ENCODE measurements at places on chromosomes 6 and 20.

DNA sequence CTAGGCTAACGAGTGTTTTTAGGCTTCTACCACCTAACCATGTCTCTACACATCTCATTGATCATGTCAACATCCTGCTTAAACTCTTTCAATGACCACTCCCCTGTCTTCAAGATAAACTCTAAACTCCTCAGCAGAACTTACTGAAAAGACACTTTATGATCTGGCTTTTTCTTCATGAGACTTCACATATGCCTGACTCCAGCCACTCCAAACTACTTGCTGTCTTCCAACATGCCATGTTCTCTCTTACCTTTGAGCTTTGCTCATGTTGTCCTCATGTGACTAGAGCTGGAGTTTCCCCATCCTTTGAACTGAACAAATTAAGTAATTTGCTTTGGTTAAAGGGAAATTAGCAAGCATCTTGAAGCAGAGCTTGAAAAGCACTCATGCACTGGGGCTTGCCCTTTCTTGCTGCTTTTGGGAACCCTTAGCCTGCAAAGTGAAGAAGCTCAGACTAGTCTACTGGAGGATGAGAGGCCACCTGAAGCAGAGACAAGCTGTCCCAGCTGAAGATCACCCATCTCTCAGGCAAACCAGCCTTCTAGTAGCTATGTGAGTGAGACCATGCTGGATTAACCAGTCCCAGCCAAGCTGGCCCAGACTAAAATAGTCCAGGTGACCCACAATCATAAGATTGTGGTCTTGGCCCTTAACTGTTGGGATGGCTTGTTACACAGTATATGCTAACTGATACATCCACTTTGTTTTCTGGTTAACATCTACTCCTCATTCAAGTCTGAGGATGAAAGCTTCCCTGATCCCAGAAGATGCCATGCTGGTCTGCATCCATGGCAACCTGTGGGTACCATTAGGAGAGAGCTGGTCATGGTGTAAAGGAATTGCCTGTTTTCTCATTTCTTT lies 235.8 kb downstream of the GMPR start:
- no peak for DNase-seq

- DNase-seq, result peak; percentile 61
These were observed 55.9 kb downstream of the ANKEF1 start for GRCh38 chr20:10090588-10091166.

DNA sequence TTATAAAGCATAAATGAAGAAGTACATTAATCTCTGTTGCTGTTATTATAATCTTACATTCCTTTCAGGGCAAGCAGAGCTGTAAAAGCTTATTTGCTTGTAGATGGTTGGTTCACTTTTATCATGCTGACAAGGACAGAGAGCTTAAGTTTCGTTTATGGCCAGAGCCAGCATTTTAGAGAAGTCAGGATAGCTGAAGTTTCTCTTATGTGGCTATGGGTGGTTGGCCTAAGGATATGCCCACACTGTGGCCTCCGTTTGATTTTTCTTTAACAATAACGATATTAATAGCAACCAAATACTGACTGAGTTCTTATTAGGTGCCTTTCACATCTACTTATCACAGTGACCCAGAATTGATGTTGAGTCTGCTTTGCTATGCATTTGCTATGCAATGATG lies 78.5 kb downstream of the FARS2 start:
- DNase-seq, result no peak

DNA sequence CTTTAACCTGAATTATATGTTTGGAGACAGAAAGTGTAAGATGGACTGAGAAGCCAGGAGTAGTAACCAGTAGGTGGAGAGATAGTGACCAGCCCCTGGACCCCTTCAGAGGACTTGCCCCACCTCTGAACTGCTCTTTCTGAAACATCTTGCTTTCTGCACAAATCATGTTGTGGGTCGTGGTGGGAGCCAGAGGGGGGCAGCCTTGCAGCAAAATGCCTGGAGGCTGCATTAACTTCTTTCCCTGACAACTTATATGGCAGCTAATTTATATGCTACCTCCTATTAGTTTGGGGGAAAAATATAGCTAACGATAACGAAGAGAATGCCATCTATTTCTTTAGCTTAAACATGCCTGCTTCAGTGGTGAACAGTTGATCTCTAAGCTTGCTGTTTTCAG lies 859.8 kb downstream of the MAFB start:
- DNase-seq, result no peak

DNA sequence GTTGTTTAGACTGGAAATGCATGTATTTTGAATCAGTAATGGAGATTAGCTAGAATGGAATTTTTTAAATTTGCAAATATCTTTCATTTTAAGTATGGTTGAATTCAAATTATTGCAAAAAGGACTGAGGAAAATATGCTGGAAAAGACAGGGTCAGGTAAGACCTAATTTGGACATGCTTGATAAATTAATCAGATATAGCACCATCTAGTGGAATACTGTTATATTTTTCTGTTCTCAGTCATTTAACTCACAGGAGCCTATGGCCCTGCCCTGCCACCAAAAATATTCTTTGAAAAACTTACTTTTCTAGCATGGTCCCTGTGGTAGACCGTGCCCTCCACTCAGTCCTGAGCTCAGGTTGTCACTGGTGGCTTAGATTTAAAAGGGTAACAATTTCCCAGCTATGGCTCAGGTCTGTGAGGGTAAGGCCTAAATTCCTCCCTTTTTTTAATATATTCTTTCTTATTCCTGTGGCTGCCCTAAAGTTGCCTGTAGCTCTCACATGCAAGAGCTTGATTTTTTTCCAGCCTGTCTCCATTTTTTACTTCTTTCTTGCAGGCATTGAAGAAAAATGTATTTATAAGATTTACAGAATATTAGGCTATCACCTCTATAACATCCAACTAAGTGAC lies 25.3 kb upstream of the KIAA1586 start:
- DNase-seq, result peak; percentile 72

DNA sequence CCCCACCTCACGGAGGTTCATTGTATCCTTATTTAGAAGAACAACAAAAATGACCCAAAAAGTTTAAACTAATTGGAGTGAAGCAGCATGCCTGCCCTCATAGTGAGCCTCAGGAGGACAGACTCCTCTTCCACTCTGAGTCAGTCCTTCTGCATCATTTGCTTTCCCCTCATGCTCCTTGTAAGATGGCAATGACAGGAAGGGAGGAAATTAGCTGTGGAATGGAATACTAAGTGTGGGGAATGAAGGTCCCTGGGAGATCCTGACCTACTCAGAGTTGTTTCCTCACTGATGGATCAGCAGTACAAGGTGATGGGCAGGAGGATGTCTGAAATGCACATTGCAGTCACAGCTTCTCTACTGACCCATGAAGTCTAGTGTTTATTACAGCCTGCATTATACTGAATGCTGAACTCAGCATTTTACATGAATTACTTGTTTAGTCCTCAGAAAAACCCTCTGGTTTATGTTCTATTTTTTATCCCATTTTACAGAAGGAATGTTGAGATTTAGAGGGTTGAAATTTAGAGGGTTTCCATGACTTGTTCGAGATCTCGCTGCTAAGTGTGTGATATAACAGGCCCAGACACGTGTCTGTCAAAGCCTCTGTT lies 212.0 kb upstream of the PCSK2 start:
- DNase-seq, result no peak

DNA sequence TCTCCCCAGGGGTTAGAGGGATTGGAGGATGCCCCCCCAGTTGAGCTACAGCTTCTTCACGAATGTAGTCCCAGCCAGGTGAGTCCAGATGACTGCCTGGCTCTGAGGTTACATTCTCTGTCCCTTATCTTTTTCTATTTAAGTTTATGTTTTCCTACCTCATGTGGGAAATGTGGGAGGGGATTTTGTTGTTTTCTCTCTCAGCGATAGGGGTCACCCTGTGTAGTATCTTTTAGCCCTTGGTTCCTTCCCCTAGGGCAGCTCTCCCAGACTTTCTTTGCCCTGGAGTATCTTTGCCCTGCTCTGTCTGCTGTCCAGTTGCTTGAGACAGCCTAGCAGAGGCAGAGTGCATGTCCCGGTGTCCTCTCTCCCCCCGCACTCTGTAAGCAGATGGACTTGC lies 5.8 kb downstream of the FANCE start:
- DNase-seq, result no peak

- no peak for DNase-seq
These were observed 39.4 kb downstream of the PRDM13 start for GRCh38 chr6:99645986-99646385.

Data from NCI-H446 (cell line).